Glutamatergic neuron (in vitro differentiated cells): ENCODE measurements at places on chromosomes 1 and 21. TPM values are rescaled to one million over a fixed set of nuclear protein-coding genes. Genes with fewer than 3 reads are reported as not detected.

- no peak overlapping the region for H3K27ac ChIP-seq
- H3K27me3 ChIP-seq, result peaks cover 1% of the 10 kb centered on the region
- no peaks in the 10 kb centered on the region for H3K36me3 ChIP-seq
- H3K4me1 ChIP-seq, result peaks cover 7% of the 10 kb centered on the region
- peak overlapping the region; percentile 90 for H3K4me3 ChIP-seq
Observed at GRCh38 chr1:179082999-179083335, 1.1 kb downstream of the TOR3A start.

DNA sequence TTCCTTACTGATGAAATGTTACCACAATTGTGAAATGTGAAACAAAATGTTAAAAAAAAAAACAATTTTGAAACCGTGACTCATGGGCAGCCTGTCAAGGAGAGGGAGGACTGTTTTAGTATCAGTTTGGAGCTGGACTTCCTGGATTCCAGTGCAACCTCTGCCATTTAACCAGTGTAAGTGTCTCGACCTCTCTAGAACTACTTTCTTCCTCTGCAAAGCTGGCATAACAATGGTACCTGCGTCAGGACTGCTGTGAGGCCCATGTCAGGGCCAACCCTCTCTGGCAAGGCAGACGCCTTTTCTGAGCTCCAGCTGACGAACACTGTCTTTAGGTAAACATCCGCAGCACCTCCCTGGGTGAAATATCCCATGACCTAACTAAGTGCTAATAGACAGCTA lies 20.9 kb downstream of the URB1 start:
- no peaks in the 10 kb centered on the region for H3K36me3 ChIP-seq
- no peaks in the 10 kb centered on the region for H3K27me3 ChIP-seq
- H3K4me3 ChIP-seq, result no peak overlapping the region
- H3K4me1 ChIP-seq, result no peaks in the 10 kb centered on the region

GRCh38 chr1:112762541-112763500 lies 47.7 kb upstream of the PPM1J start:
- no peak overlapping the region for H3K4me3 ChIP-seq
- H3K27me3 ChIP-seq, result peaks cover 2% of the 10 kb centered on the region
- H3K4me1 ChIP-seq, result peaks cover 3% of the 10 kb centered on the region
- no peak overlapping the region for H3K27ac ChIP-seq
- DNase-seq, result no peak

DNA sequence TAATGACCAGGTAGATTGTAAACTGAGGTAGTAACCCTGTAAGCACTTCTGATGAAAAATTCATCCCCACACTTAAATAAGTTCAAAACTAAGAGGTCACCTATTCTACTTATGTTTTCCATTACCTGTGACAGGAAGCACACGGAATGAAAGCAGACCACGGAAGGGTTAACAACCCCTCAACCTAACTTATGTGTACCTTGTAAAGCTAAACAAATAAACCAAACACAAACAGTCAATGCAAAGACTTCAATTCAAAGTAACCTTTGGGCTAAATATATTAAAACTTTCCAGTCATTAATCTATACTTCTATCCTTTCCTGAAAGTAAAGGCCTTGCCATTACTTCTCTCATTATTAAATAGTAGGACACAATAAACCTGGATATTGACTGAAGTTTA lies 7.0 kb downstream of the PPP1R15B start:
- no peak overlapping the region for H3K4me3 ChIP-seq
- no peak for DNase-seq
- no peaks in the 10 kb centered on the region for H3K36me3 ChIP-seq
- H3K27me3 ChIP-seq, result no peaks in the 10 kb centered on the region
- no peak overlapping the region for H3K27ac ChIP-seq

GRCh38 chr1:19483261-19483660 lies 2.1 kb downstream of the CAPZB start:
- no peaks in the 10 kb centered on the region for H3K36me3 ChIP-seq
- H3K4me1 ChIP-seq, result peaks cover 45% of the 10 kb centered on the region
- DNase-seq, result no peak
- H3K27me3 ChIP-seq, result peaks cover 6% of the 10 kb centered on the region
- no peak overlapping the region for H3K27ac ChIP-seq
- peak overlapping the region; percentile 98 for H3K4me3 ChIP-seq

- no peak overlapping the region for H3K4me3 ChIP-seq
- H3K27ac ChIP-seq, result no peak overlapping the region
- no peaks in the 10 kb centered on the region for H3K4me1 ChIP-seq
Observed at GRCh38 chr1:98884864-98885263, 119.8 kb downstream of the PLPPR5 start.

DNA sequence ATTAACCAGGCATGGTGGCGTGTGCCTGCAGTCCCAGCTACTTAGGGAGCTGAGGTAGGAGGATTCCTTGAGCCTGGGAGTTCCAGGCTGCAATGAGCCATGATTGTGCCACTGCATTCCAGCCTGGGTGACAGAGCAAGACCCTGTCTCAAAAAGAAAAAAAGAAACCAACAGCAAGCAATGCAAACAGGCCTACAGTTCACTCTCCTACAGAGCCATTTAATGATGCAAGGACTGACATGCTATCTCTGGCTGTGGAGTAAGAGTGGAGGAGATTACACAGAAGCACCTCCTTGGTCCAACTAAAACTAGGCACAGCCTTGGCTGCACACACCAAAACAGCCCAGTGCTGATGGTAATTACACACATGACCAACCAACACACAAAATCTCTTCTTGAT lies 127.5 kb upstream of the SOD1 start:
- H3K27ac ChIP-seq, result no peak overlapping the region
- H3K4me1 ChIP-seq, result peaks cover 15% of the 10 kb centered on the region
- H3K36me3 ChIP-seq, result no peaks in the 10 kb centered on the region
- peaks cover 3% of the 10 kb centered on the region for H3K27me3 ChIP-seq
- no peak for DNase-seq
- H3K4me3 ChIP-seq, result no peak overlapping the region

DNA sequence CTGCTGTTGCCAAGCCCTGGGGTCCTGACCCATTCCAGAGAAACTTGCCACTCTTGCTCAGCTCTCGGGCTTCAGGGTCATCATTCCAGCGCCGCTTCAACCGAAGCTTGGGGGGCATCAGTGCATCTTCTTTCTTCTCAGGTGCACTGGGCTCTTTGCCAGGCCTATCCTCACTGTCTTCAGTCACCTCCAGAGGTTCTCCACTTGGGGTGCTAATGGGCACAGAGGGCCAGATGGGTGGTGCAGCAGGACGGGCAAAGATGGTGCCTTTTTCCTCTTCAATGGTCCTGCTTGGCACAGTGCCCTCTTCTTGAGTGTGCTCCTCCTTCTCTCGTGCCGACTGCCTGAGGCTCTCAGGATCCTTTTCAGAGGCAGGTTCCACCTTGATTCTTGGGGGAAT lies 13.3 kb downstream of the ETV3 start:
- DNase-seq, result no peak
- peaks cover 4% of the 10 kb centered on the region for H3K36me3 ChIP-seq
- no peak overlapping the region for H3K4me3 ChIP-seq
- H3K27me3 ChIP-seq, result no peaks in the 10 kb centered on the region
- H3K27ac ChIP-seq, result no peak overlapping the region
- peaks cover 2% of the 10 kb centered on the region for H3K4me1 ChIP-seq

DNA sequence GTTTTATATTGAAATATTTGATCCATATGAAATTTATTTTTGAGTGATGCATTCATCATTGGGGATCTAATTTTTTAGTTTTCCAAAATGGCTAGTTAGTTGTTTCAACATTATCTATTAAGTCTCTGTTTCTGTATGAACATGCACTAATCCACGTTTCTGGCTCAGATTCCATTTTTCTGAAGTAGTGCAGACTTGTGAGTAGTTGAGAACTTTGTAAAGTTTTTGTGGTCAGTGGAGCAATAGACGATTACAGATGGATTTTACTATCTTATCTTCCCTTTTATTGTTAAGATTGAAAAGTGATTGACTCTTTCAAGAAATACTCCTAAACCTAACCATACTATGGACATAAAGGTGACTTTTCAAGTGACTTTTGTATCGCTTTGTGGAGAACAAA lies 16.7 kb downstream of the SOAT1 start:
- H3K4me3 ChIP-seq, result no peak overlapping the region
- no peak overlapping the region for H3K27ac ChIP-seq
- H3K27me3 ChIP-seq, result no peaks in the 10 kb centered on the region
- no peaks in the 10 kb centered on the region for H3K36me3 ChIP-seq
- no peak for DNase-seq

DNA sequence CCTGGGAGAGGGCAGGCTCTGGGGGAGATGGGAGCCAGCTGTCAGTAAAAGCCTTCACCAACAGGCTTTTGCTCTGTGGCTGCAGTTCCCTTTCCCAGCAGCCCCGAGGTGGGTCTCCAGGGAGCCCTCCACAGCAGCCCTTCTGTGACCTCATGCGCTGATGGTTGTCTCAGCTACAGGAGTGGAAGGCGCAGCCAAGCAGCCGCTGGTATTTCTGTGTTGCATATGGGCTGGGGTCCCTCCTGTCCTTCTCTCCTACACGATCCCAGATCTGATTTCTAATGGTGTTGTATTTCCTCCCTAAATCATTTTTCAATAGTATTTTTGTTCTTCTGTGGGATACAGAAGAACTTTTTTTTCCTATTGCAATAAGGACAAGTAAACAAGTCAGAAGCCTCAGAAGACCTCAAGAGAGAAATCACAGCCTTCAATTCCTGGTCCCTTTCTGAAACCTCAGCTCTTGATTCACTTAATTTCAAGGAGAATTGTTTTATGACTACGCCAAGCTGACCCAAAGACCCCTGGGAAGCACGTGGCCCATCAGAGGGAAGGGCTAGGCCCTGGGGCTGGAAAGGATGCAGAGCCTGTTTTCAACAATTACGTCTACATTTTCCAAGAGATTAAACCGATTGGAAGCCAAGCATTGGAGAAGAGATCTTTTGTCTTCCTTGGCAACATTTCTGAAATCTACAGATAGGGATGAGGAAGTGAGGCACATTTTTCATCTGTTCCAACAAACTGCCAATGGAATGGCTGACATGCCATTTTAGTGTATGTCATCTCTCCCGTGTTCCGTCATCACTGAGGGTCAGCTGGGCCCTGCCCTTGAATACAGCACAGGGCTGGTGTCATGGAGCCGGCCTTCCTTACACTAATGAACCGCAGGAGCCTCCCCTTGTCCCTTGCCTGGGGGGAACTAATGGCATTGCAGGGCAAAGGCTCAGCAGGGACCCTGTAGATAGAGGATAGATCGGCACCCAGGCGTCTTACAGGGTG lies 42.0 kb upstream of the SCCPDH start:
- peak; percentile 93 for DNase-seq
- peak overlapping the region; percentile 99 for H3K27ac ChIP-seq
- H3K4me1 ChIP-seq, result peaks cover 71% of the 10 kb centered on the region
- no peaks in the 10 kb centered on the region for H3K36me3 ChIP-seq
- H3K4me3 ChIP-seq, result peak overlapping the region; percentile 79
- H3K27me3 ChIP-seq, result peaks cover 21% of the 10 kb centered on the region

DNA sequence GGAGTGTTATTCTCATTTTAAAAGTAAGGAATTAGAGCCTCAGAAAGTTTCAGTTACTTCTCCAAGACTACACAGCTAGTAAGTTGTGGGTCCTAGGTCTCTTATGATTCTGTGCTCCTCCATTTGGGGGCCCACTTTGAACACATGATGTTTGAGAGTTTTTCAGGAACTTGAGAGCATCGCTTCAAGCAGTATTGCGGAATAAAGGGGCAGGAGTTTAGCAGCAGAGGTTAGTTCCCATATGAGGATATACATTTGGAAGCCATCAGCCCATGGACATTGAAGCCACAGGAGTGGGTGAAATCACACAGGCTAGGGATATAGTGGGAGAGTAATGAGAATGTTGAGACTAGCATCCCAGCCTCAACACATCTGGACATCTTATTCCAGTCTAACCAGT lies 143.2 kb downstream of the RASAL2 start:
- no peaks in the 10 kb centered on the region for H3K36me3 ChIP-seq
- no peak overlapping the region for H3K27ac ChIP-seq
- H3K27me3 ChIP-seq, result no peaks in the 10 kb centered on the region

- no peak for DNase-seq
- H3K4me3 ChIP-seq, result no peak overlapping the region
- no peaks in the 10 kb centered on the region for H3K36me3 ChIP-seq
Observed at GRCh38 chr1:196543833-196544232, 64.4 kb downstream of the KCNT2 start.

GRCh38 chr1:118247593-118247992 lies 62.6 kb upstream of the SPAG17 start:
- no peaks in the 10 kb centered on the region for H3K27me3 ChIP-seq
- no peak overlapping the region for H3K27ac ChIP-seq
- H3K4me1 ChIP-seq, result peaks cover 1% of the 10 kb centered on the region
- no peak for DNase-seq
- H3K36me3 ChIP-seq, result no peaks in the 10 kb centered on the region

- H3K27me3 ChIP-seq, result peaks cover 4% of the 10 kb centered on the region
- H3K36me3 ChIP-seq, result no peaks in the 10 kb centered on the region
- peaks cover 15% of the 10 kb centered on the region for H3K4me1 ChIP-seq
- H3K27ac ChIP-seq, result no peak overlapping the region
- H3K4me3 ChIP-seq, result peak overlapping the region; percentile 65
Observed at GRCh38 chr1:16014509-16015482, 3.0 kb downstream of the HSPB7 start.

DNA sequence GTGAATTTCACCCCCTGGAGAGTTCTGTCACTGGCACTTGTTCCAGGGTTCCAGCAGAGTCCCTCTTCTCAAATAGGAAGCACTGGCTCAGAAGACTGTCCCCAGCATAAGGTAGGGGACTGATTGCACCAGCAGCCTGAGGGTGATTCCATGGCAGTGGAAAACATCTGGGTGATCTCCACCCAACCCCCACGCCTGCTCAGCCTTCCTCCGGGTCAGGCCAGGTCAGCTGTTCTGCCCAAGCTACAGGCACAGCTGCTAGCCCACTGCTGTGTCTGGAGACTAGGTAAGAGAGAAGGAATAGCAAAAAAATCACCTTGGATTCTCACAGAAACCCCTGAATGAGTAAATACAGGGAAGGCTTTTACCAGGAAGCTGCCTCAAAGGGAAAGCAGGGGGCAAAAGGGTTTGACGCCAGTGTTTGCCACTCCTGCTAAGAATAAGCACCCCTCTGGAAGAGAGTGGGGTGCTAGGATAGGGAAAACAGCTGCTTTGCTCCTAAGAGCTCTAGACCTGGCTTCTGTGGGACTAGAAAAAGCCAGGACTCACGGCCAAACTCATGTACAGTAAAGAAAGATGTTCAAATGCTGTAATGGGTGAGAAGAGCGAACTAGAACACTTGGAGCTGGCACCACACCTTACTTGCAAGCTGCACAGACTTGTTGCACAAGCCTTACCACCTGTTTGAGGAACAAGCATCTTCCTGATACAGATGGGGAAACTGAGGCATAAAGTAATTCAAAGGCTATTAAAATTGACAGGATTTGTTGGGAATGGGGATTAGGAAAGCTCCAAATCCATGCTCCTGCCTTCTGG lies 1.0 kb upstream of the DENND2D start:
- H3K27me3 ChIP-seq, result peaks cover 12% of the 10 kb centered on the region
- H3K27ac ChIP-seq, result no peak overlapping the region

The ICOSLG gene
- 0.37 TPM for total RNA-seq

The HEATR1 gene
- 31.7 TPM for total RNA-seq

The ASPM gene
- 5.9 TPM for total RNA-seq

The SDC3 gene
- total RNA-seq, result 41.7 TPM

The DNAH14 gene
- 36.6 TPM for total RNA-seq

The SPATA17 gene
- total RNA-seq, result 0.78 TPM

The TDRD5 gene
- total RNA-seq, result not detected

The PDZK1IP1 gene
- not detected for total RNA-seq
